Activated CD8-positive, alpha-beta memory T cell treated with anti-CD3 and anti-CD28 coated beads for 1 hour (primary cell): ENCODE measurements at places on chromosomes 7 and 10.

- peak; percentile 8 for DNase-seq
Measured at GRCh38 chr7:43764039-43764761, 5.7 kb downstream of the BLVRA start.

DNA sequence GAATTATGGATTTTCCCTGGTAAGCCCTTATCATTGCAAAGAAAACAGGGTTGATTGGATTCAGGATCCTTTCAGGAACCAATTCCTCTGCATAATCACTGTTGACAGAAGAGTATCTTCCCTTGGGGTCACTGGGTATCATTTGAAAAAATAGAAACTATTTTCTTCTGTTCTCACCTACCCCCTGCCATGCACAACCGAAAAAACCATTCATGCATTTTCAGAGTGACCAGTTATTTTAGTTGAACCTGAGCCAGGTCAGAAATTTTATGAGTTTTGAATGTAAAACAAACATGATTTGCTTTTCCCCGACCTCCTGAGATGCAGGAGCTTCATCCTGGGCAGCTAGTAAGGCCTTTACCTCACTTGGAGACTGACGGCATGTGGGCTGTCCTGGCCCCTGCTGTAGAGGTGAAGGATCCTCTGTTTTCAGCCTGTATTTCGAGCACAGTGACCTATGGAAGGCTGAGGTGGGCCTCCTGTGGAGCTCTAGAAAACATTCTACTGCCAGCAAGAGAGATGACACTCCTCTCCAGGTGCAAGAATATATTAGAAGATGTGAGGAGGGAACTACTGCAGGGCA is 30.1 kb downstream of the TMEM178B start:
- no peak for DNase-seq

- DNase-seq, result no peak
Measured at GRCh38 chr7:127474457-127474856, 81.9 kb upstream of the ZNF800 start.

DNA sequence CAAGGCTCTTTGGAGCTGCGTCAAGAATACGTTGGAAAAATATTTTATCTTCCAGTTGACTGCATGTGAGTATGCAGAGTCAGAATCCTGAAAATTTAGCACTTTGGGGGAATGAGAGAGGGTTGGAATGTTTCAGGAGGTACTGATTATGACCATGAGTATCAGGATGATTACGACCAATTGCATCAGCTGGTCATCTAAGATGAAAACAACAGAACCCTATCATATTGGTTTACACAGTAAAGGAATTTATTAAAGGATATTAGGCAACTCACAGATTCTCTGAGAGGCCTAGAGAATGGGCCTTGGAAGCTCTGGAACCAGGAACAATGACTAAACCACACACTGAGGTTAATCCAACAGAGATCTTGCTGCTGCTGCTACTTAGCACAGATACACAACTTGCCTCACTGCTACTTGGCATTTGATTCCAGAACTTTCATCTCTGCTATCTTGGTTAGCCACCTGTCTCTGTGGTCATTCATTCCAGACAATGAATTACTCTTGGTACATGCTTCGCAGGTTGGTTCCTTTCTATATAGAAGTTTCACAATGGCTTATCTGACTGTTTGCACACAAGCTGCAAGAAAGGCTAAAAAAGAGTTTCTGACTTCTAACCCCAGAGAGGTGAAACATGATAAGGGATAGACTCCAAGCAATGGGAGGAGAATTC is 68.0 kb upstream of the CTTNBP2 start:
- DNase-seq, result no peak

- DNase-seq, result no peak
Measured at GRCh38 chr10:76297780-76298281, 866.4 kb downstream of the LRMDA start.

DNA sequence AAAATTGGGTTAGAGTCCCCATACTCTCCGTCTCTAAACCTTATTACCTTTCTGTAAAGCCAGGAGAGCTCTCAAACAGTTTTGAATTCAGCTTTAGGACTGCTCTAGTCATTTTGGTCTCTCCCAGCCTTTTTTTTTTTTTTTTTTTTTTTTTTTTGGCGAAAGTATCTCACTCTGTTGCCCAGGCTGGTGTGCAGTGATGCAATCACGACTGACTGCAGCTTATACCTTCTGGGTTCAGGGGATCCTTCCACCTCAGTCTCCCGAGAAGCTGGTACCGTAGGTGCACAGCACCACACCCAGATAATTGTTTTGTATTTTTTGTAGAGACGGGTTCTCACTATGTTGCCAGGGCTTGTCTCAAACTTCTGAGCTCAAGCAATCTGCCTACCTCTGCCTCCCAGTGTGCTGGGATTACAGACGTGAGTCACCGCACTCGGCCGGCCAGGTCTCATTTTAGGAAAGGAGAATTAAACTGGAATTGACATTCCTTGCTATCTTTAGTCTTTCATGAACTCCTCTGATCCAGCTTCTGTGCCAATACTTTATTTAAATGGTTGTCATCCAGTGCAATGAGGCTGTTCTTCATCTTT is 31.4 kb upstream of the RSU1 start:
- no peak for DNase-seq

- DNase-seq, result no peak
Measured at GRCh38 chr10:102413806-102414561, 4.6 kb downstream of the PSD start.

DNA sequence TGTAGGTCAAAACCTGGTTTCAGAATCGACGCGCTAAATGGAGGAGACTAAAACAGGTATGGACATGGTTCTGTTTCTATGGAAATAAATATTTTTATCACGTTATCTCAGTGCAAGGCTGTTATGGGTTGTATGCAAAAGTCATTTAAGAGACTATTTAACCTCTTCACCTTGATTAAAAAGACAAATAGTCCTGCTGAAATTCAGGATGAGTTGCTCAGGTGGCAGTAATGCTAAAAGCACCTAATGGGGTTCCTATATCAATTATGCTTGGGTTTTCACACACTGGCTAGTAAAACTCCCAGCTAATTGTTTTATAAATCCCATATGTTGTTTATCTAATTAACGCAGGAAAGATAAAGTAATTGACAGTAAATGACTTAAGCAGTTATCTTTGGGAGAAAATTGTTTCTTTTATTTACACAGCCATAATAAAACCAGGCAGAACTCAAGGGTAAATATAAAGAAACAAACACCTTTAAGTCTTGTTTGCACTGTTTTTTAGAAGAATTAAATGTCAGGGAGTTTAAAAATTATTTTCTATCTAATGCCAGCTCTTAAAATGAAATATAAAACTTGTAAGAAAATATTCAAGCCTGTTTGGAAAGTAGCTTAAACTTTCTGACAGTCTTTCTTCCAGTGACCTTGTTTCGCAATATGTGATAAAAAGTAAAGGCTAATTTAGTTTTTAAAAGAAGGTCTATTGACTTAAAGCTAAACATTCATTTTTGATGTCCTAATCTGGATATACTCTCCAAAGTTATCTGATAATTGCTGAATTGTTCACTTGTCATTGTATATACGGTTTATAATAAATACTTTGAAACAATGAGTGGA is 3.2 kb downstream of the HHEX start:
- DNase-seq, result no peak

- no peak for DNase-seq
Measured at GRCh38 chr7:34612661-34613060, 45.4 kb upstream of the NPSR1 start.

DNA sequence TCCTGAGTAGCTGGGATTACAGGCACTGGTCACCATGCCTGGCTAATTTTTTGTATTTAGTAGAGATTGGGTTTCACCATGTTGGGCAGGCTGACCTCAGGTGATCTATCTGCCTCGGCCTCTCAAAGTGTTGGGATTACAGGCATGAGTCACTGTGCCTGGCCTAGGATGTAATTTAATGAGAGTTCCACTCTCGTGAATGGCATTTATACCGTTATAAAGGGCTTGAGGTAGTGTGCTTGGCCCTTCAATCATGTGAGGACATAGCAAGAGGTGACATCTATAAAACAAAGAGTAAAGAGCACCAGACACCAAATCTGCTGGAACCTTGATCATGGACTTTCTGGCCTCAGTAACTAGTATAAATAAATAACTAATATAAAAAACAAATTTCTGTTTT is 93.5 kb upstream of the PPP1R9A start:
- DNase-seq, result no peak

DNA sequence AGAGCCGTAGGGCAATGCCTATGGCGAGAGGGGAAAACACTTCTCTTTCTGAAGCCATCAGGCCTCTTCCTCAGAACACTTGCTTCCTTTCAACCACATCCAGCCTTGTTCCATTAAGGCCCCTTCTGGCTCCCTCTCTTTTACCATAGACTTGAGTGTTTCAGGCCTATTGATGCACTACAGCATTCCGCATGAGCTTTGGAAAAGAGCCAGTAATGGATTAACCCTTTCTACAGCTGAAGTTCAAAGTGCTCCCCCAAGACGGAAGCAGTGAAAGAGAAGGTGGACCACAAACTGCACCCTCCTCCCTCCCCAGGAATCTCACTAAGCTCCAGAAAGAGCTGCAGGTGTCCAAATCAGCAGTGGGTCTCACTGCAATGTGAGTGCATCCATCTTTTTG is 102.7 kb upstream of the C7orf33 start:
- DNase-seq, result no peak

- DNase-seq, result no peak
Measured at GRCh38 chr7:77328669-77329068, 87.5 kb downstream of the GSAP start.

DNA sequence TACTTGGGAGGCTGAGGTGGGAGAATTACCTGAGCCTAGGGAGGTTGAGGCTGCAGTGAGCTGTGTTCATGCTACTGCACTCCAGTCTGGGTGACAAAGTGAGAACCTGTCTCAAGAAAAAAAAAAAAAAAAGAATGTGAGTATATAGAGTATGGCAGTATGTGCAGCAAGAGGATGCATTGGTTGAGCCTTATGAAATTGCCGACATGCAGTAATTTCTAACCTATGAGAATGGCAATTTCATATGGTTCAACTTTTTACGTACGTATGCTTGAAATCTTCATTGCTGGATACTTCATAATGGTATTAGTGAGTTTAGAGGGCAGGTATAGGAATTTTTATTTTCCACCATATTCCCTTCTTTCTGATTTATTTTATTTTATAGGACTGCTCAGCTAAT is 4.6 kb upstream of the FAM133B start:
- no peak for DNase-seq

- no peak for DNase-seq
Measured at GRCh38 chr7:265998-266850, 23.7 kb upstream of the FOXL3 start.

GRCh38 chr7:69182596-69183467 is 415.4 kb upstream of the AUTS2 start:
- no peak for DNase-seq

GRCh38 chr10:79321951-79322350 is 25.3 kb upstream of the PPIF start:
- no peak for DNase-seq

- no peak for DNase-seq
Measured at GRCh38 chr7:5997210-5997808, 11.5 kb downstream of the PMS2 start.

GRCh38 chr7:23471106-23471859 is 992 bp upstream of the IGF2BP3 start:
- DNase-seq, result no peak

GRCh38 chr10:2077231-2077630 is 339.9 kb upstream of the ADARB2 start:
- no peak for DNase-seq

GRCh38 chr10:116974456-116975005 is 30.5 kb downstream of the SHTN1 start:
- no peak for DNase-seq

GRCh38 chr10:108469940-108470339 is 1305.4 kb upstream of the SORCS1 start:
- no peak for DNase-seq

DNA sequence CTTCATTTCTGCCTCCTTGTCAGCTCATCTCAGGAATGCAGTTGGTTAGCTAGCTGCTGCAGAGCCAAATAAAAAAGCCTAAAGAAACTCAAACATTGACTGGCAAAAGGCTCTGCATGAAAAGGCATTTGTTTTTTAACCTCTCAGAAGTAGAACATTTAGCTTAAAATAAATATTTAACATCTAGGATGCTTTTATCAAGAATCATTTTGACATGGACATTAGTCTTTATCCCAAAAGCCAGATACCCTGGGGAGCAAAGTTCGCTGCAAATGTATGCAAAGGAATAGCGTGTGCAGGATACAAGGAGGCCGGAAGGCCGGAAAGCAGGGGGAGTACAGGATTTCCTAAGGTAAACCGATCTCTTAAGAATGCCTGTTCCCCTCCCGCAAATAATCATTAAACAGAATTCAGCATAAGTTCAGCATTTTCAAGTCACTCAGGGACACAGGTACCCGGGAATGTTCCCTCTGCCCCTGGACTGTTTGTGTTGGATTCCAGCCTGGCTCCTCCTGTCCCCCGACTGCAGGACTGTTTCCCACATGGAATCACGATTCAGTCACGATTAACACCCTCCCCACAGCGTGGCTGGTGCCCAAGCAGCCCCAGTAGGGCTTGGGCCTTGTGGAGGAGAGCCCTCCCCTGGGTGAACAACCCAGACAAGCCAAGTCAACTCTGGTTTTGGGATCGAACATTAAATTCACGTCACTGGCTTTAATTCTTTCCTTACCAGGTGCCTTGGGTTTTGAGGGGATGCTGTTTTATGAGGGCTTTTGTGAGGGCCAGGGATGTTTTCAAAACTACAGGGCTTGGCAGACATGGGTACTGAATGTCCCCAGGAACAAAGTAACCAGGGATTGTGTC is 97.8 kb downstream of the HIPK2 start:
- DNase-seq, result no peak

GRCh38 chr7:151628846-151629604 is 109.3 kb upstream of the RHEB start:
- DNase-seq, result no peak

GRCh38 chr7:6274743-6275142 is 2.3 kb upstream of the CYTH3 start:
- DNase-seq, result no peak

DNA sequence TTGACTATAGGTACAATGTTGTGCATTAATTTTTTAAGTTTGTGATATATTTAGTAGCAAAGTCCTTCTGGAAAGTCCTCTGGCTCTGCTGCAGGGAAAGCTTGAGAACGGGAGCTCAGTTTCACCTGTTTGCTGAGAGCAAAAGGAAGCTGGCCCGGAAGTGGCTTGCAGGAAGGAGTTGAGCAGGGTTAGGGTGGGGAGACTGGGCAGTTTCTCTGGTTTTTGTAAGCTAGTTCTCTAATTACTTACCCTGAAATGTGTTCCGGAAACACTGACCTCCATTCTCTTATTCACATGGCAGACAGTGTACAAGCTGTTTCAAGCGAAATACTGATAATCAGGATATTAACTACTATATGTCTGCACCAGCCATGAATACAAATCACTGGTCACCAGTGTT is 22.3 kb downstream of the MAP3K8 start:
- no peak for DNase-seq

DNA sequence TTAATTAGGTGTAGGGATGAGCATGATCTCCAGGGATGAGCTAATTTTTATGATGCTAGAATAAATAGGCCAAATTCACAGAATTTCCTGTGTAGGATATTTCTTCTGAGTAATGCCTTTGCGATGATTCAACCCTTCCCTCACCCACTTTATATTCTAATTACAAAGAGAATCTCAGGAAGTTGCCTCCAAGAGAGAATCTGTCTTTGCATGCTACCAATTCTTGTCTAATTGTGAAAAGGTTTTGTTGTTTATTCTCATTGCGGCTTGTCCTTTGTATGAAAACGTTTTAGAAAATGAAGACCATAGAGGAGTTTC is 6.3 kb downstream of the C7orf57 start:
- DNase-seq, result no peak

GRCh38 chr7:78057571-78057970 is 259.0 kb downstream of the PHTF2 start:
- no peak for DNase-seq

GRCh38 chr10:62830679-62831078 is 14.5 kb upstream of the EGR2 start:
- DNase-seq, result no peak

GRCh38 chr7:151426441-151426903 is 13.5 kb downstream of the CRYGN start:
- DNase-seq, result no peak
